ENCODE measurements at places on chromosomes 1 and 21.
A peak's percentile ranks its signal among the peaks of the same experiment; 100 is the strongest.

GRCh38 chr1:220770245-220770913, 16.3 kb upstream of the MTARC1 start:
- no peak for DNase-seq

GRCh38 chr1:188778578-188778977, 1699.1 kb downstream of the BRINP3 start:
- DNase-seq = no peak

- DNase-seq = no peak
Observed at GRCh38 chr1:228004856-228005462, 1.8 kb upstream of the WNT3A start.

DNA sequence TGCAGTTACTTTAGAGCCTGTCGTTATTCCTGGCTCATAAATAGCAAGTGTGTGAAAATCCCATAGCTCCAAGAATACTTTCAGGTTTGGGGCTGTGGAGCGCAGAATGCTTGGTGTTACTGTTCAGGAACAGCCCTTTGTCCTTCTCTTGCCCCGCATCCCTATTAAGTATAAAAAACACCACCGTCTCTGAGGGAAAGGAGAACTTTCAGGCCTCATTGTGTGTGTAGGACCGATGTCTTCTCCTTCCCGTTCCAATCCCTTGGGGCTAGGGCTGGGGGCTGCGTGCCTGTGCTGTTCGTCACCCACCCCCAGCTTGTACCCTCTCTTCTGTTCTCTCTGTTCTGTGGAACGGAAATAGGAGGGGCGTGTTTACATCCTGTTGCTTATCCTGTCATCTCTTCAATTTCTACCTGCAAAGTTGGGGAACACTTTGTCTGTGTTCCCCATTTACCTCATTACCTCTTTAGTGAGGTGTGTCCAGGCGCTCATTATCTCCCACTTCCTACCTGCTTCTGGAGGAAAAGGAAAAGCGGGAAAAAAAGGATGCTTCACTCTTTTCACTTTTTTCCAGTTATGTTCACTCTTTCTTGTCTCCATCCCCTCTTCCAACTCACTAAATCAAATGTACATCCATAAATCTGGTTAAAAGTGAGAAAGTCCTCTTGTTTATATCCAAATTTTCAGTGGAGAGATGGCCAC, 788 bp upstream of the TXNIP start:
- DNase-seq = peak; percentile 66

- DNase-seq = peak; percentile 64
Observed at GRCh38 chr1:161367684-161368400, at the start of gene CFAP126. CFAP126 (minus strand) TSS chr1:161367876; CDS start chr1:161367868, 8 bp downstream.

GRCh38 chr1:209783386-209783785, 973 bp downstream of the C1orf74 start:
- DNase-seq = no peak

DNA sequence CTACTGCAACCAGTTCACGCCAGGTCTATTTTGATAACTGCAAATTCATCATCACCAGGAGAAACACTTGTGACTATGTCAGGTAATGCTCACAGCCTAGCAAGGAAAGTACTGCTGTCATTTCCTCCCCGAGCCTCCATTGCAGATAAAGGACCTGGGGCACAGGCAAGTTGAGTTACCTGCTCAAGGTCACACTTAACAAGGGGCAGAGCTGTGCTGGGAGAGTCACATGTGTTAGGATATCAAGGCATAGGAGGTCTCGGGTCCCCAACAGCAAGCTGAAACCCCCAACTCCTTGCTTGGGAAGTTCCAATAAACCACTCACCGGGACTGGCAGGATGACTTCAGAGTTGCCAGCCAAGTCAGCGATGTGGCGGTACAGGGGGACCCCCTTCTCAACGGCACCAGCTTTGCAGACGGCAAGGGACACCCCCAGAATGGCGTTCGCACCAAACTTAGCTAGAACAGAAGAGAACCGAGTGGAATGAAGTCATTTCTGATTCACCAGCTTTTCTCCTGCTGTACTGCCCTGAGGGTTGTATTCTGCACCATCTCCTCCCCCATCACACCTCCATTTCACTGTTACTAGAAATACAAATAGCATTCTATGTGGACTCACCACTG, 11.6 kb downstream of the ENO1 start:
- DNase-seq = no peak

GRCh38 chr1:226659641-226660040, 79.4 kb downstream of the ITPKB start:
- DNase-seq = no peak

- no peak for DNase-seq
Observed at GRCh38 chr1:203563291-203563690, 63.3 kb upstream of the ATP2B4 start.

- peak; percentile 25 for DNase-seq
Observed at GRCh38 chr1:42777852-42778251, 6.9 kb upstream of the TMEM269 start.

DNA sequence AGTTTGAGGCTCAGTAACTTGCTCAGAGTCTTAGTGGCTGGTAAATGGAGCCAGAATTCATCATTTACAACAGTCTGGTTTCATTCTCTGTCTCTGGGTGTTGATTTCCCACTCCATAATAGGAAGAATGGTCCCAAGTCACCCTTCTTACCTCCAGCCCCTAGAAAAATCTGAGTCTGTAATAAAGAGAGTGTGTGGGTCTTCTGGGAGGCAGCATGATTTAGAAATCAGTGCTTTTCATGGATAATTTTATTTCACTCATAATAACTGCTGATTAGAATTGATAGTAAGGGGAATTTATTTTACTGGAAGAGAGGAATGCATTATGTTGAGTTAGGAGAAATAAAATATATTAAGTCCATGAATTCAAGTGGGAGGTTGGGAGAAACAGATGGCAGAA, 2.1 kb downstream of the PLA2G2D start:
- no peak for DNase-seq

- no peak for DNase-seq
Observed at GRCh38 chr1:16352842-16353535, 709 bp upstream of the FBXO42 start.

GRCh38 chr1:65958561-65959350, 166.1 kb downstream of the PDE4B start:
- peak; percentile 70 for DNase-seq

GRCh38 chr21:41008351-41008750, 159.6 kb upstream of the BACE2 start:
- no peak for DNase-seq

- DNase-seq = no peak
Observed at GRCh38 chr1:208209286-208209685, 34.9 kb downstream of the PLXNA2 start.

GRCh38 chr1:10814976-10815857, 18.8 kb upstream of the CASZ1 start:
- no peak for DNase-seq

GRCh38 chr1:88892357-88892877, 1.1 kb upstream of the GTF2B start:
- peak; percentile 39 for DNase-seq

DNA sequence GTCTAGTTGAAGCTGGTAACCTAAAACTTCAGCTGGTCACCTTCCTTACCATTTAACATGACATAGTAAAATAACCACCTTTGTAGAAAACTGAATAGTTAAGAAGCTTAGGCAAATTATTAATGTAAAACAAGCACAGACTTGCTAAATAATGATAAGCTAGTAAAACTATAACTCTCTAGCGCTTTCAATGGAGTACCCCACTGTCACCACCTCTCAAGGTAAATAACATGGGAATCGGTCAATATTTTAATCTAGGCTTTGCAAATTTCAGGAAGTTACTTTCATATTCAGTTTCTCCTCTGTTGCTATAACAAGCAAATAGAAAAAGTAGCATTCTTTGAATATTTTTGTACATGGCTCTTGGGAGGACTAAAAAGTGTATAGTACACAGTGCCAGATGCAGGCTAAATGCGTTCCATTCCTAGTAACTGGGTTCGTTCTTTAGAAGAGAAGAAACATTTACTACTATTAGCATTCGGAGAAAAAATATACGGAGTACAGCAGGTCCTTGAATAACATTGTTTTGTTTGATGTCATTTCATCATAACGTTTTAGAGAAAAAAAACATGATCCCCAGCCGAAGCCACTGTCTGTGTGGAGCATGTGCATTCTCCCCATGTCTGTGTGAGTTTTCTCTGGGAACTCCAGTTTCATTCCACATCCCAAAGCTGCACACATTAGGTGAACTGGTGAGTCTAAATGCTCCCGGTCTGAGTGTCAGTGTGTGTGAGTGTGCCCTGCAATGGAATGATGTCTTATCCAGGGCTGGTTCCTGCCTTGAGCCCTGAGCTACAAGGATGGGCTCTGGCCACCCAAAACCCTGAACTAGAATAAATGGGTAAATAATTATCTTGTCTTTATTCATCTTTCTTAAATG, 52.5 kb downstream of the EPRS1 start:
- no peak for DNase-seq

DNA sequence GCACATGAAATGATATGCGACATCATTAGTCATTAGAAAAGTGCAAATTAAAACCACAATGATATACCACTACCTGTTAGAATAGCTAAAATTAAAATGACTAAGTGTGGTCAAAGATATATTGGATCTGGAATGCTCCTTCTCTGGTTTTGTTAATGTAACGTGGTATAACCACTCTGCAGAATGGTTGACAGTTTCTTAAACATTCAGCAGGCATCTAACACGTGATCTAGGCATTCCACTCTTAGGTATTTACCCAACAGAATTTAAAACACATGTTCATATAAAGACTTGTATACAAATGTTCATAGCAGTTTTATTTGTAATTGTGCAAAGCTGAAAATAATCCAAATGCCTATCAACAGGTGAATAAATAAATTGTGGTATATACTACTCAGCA, 165.0 kb upstream of the PLXNA2 start:
- DNase-seq = no peak

- DNase-seq = no peak
Observed at GRCh38 chr21:24093032-24093431, 1514.2 kb downstream of the MRPL39 start.

GRCh38 chr1:114122941-114123618, 30.6 kb downstream of the SYT6 start:
- no peak for DNase-seq

GRCh38 chr1:30681782-30682181, 41.6 kb downstream of the MATN1 start:
- DNase-seq = no peak

GRCh38 chr1:157894613-157895165, 53.1 kb upstream of the CD5L start:
- DNase-seq = no peak

DNA sequence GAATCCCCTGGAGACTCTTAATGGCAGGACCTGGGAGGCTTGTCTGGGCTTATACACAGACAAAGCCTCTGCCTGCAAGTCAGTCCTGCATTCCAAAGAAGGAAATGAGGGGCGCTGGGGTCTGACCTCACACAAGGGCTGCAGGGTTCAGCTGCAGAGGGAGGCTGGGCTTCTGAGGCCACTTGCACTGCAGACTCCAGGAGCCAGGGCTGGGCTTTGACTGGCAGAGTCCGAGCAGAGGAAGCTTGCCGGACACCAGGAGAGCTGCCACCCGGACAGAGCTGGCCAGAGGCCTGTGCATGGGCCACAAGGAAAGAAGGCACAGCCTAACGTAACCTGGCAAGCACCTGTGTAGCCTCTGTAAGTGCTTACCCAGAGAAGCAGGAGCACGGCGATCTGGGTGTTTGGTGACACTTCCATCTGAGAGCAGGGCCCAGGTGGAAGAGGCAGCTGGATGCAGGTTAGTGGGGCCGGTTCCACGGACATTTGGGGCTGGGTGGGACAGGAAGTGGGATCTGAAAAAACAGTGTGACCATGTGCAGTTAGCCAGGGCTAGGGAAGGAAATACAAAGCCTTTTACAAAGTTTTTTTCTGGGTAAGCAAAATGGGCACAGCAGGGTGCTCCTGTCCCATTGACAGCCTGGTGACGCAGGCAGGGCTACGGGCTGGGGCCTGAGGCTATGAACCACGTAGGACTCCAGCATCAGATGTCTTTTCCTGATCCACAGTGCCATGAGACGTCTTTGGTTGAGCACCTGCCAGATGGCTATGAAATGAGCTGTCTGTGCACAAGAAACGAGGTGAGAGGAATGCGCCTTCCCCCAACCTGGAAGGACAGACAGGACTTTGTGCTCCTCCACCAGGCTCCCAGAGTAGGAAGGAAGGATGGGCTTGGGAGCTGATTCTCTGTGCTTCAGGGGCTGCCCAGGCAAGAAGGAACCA, 37.3 kb upstream of the LBR start:
- DNase-seq = no peak

- no peak for DNase-seq
Observed at GRCh38 chr1:20367116-20367585, 76.5 kb downstream of the VWA5B1 start.

GRCh38 chr1:23210351-23210785, 6.9 kb downstream of the HTR1D start:
- DNase-seq = no peak

Data from activated CD4-positive, alpha-beta T cell treated with anti-CD3 and anti-CD28 coated beads, Interleukin-2, Interleukin-4, amounts not matched to agents 100 ng/mL and 50 ng/mL, durations not matched to agents 16 hours and 8 hours (primary cell).